ENCODE measurements at places on chromosomes 12 and 14.

DNA sequence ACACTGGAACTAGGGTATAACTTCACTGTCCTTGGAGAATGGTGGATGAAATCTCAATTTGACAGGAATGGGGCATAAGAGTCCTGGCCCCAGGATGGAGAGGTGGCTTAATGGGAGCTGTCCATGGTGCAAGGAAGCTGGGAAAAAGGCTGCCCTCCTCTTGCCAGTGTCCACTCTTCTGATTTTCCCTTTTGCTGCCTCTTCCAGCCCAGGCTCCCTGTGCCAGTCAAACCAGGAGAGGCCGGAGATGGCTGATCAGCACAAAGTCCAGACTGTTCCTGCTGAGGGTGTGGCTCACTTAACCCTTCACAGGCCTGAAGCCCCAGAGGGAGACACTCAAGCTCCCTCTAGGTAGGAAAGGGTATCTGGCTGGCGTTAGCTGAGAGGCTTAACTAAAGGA lies at the start of gene MYO1A:
Gene MYO1A, minus strand, starts transcription at position 240 of the 400 bp plus-strand sequence. CDS start 1,806 bp downstream, outside the sequence.
- no peaks in the 10 kb centered on the region for H3K27me3 ChIP-seq
- H3K27ac ChIP-seq, result no peak within 1 kb of the TSS
- no peaks in the 10 kb centered on the region for H3K4me1 ChIP-seq
- H3K36me3 ChIP-seq, result no peaks in the 10 kb centered on the region
- H3K4me3 ChIP-seq, result no peak within 1 kb of the TSS

DNA sequence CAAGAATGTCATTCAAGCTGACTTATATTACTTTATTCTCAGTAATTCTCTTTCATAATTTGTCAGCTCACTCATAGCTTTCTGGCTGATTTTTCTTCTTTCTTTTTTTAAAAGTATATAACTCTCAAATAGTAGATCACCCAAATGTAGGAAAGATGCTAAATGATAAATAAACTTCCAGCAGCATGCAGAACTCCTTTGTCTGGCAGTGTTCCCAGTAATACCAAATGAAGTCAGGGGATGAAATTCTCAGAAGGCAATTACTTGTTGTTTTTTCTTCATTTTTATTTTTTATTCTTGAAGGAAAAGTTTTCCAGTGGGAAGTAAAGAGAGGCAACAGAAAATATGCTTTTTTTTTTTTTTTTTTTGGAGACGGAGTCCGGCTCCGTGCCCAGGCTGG lies 133.3 kb upstream of the SLCO1C1 start:
- peak; percentile 39 for DNase-seq
- no peak overlapping the region for H3K4me3 ChIP-seq
- H3K4me1 ChIP-seq, result no peaks in the 10 kb centered on the region
- no peaks in the 10 kb centered on the region for H3K36me3 ChIP-seq
- no peaks in the 10 kb centered on the region for H3K27me3 ChIP-seq
- H3K27ac ChIP-seq, result no peak overlapping the region

DNA sequence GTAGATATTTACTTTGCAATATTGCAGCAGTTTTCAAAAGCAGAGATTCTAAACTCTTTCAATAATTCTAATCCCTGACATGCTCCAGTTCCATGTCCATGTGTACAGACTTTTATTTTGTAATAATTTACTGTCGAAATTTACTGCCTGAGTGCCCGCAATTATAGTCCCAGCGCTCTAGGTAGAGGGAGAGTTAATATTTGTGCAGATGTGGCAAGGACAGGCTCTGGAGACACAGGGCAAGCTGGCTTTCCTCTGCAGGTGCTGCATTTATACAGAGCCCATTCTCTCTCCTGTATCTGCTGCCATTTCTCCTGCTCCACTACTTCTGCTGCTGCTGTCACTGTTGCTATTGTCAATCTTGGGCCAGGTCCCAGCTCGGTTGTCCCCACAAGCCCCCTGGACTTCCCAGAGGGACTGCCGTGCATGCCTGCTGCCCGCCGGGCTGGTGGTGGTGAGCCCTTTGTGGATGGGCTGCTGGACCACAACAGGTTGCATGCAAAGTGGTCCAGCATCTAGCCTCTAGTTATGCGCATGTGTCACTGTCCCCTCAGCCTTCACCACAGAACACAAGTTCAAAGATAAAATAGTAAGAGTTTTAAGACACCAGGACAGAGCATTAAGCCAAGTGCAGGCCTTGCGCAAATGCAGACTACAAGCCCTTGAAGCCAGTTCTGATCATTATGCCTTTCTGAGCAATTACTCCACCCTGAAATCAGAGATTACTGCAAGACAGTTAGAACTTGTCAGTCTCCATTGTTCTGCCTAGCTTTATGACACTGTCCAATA lies 40.8 kb upstream of the CSRP2 start:
- no peaks in the 10 kb centered on the region for H3K27me3 ChIP-seq
- peak overlapping the region; percentile 32 for H3K4me3 ChIP-seq
- H3K36me3 ChIP-seq, result no peaks in the 10 kb centered on the region
- DNase-seq, result peak; percentile 53
- no peak overlapping the region for H3K27ac ChIP-seq
- peaks cover 14% of the 10 kb centered on the region for H3K4me1 ChIP-seq

DNA sequence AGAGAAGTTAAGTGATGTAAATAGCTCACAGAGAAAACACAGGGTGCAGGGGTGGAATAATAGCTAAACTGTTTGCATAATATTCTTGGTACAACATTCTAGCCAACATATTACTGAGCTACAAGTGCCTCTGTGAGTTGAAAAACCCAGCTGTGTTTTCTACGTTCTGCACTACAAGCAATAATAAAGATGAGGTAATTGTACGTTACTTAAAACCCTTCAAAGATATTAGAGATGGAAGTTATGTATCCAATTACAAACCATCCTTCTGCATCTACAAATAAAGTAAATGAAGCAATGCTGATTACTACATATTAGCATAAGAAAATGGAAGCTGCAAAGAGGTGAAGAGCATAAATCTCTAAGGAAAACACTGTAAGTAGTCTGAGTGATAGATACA lies 271.4 kb downstream of the SSPN start:
- H3K4me3 ChIP-seq, result no peak overlapping the region
- H3K27ac ChIP-seq, result no peak overlapping the region
- no peak for DNase-seq
- no peaks in the 10 kb centered on the region for H3K27me3 ChIP-seq
- H3K4me1 ChIP-seq, result no peaks in the 10 kb centered on the region
- H3K36me3 ChIP-seq, result no peaks in the 10 kb centered on the region

GRCh38 chr12:47124451-47124850 lies 44.7 kb upstream of the AMIGO2 start:
- H3K4me3 ChIP-seq, result no peak overlapping the region
- H3K36me3 ChIP-seq, result no peaks in the 10 kb centered on the region
- H3K27ac ChIP-seq, result no peak overlapping the region
- no peaks in the 10 kb centered on the region for H3K27me3 ChIP-seq
- DNase-seq, result no peak

DNA sequence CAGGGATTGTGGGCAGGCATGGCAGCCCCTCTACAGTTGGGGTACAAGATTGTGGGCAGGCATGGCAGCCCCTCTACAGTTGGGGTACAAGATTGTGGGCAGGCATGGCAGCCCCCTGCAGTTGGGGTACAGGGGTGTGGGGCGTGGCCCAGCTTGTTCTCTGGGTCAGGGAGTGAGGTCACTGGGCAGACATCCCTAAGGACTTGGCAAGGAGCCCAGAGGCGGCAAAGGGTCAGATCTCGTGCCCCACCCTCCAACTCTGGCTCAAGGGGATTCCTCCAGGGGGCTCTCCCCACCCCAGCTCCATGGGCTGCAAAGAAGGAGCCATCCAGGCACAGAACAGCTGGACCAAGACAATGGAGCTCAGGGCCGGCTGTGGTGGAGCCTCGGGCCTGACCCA lies 25.8 kb upstream of the NUDT14 start:
- no peak overlapping the region for H3K27ac ChIP-seq
- H3K4me3 ChIP-seq, result no peak overlapping the region
- no peaks in the 10 kb centered on the region for H3K36me3 ChIP-seq
- no peak for DNase-seq
- H3K27me3 ChIP-seq, result no peaks in the 10 kb centered on the region
- peaks cover 6% of the 10 kb centered on the region for H3K4me1 ChIP-seq

GRCh38 chr14:61695695-61696527 lies 598 bp downstream of the HIF1A start:
- H3K4me1 ChIP-seq, result no peaks in the 10 kb centered on the region
- H3K27ac ChIP-seq, result peak overlapping the region; percentile 100
- no peaks in the 10 kb centered on the region for H3K36me3 ChIP-seq
- H3K27me3 ChIP-seq, result no peaks in the 10 kb centered on the region

- H3K36me3 ChIP-seq, result no peaks in the 10 kb centered on the region
- no peak overlapping the region for H3K27ac ChIP-seq
- no peaks in the 10 kb centered on the region for H3K27me3 ChIP-seq
- no peaks in the 10 kb centered on the region for H3K4me1 ChIP-seq
- no peak for DNase-seq
- H3K4me3 ChIP-seq, result no peak overlapping the region
These were observed 233.3 kb upstream of the FOXN3 start for GRCh38 chr14:89650077-89650978.

GRCh38 chr14:52961060-52961639 lies 10.3 kb upstream of the FERMT2 start:
- peaks cover 4% of the 10 kb centered on the region for H3K4me1 ChIP-seq
- H3K27me3 ChIP-seq, result no peaks in the 10 kb centered on the region
- H3K4me3 ChIP-seq, result no peak overlapping the region
- peak overlapping the region; percentile 59 for H3K27ac ChIP-seq
- no peaks in the 10 kb centered on the region for H3K36me3 ChIP-seq
- no peak for DNase-seq

DNA sequence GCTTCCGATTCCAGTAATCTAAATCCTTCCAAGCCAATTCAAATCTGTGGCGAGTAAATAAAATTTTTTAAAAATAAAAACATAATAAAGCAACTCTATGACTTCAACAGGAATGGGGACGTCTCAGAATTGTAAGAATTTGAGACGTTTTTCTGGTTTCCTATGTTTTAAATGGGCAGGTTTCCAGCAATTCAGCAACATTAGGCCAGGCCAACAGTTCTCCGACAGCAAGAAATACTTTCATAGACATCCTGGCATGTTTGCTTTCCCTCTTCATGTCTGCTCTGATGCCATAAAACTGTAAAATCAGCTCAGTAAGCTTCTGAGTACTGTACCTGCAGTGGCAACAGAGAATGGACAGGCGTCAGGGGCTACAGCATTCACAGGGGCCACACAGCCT lies 35.8 kb upstream of the DICER1 start:
- H3K4me1 ChIP-seq, result no peaks in the 10 kb centered on the region
- no peaks in the 10 kb centered on the region for H3K27me3 ChIP-seq
- H3K4me3 ChIP-seq, result no peak overlapping the region
- no peak for DNase-seq

GRCh38 chr14:62002642-62003041 lies 240.4 kb downstream of the SNAPC1 start:
- no peak overlapping the region for H3K27ac ChIP-seq
- H3K36me3 ChIP-seq, result no peaks in the 10 kb centered on the region
- H3K4me3 ChIP-seq, result no peak overlapping the region
- DNase-seq, result no peak

- no peak overlapping the region for H3K27ac ChIP-seq
- no peak for DNase-seq
- no peaks in the 10 kb centered on the region for H3K36me3 ChIP-seq
- peaks cover 3% of the 10 kb centered on the region for H3K4me1 ChIP-seq
- H3K4me3 ChIP-seq, result no peak overlapping the region
These were observed 2.0 kb upstream of the MDM1 start for GRCh38 chr12:68334132-68334531.

DNA sequence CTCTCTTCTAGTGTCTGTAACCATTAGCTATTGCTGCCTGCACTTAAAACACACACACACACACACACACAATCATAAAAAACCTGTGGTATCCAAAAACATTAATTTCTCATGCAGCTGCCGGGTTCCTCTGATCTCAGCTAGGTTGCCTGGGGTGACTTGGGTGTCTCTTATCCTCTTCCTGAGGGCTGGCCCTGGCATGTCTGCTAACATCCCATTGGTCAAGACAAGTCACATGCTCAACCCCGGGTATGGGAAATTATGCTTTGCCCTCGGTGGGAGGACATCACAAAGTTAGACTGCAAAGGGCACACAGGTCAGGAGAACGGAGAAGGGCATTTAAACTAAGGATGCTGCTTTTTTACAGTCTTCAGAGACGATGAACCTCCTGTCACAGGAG lies 55.7 kb downstream of the TRPV4 start:
- no peaks in the 10 kb centered on the region for H3K36me3 ChIP-seq
- H3K4me1 ChIP-seq, result no peaks in the 10 kb centered on the region
- H3K27ac ChIP-seq, result no peak overlapping the region
